ENCODE measurements at places on chromosomes 11 and 22. TPM values are rescaled to one million over a fixed set of nuclear protein-coding genes. Genes with fewer than 3 reads are reported as not detected.

- no peaks in the 10 kb centered on the region for H3K36me3 ChIP-seq
- no peak overlapping the region for H3K4me3 ChIP-seq
These were observed 91.4 kb upstream of the SYN3 start for GRCh38 chr22:33149611-33150010.

DNA sequence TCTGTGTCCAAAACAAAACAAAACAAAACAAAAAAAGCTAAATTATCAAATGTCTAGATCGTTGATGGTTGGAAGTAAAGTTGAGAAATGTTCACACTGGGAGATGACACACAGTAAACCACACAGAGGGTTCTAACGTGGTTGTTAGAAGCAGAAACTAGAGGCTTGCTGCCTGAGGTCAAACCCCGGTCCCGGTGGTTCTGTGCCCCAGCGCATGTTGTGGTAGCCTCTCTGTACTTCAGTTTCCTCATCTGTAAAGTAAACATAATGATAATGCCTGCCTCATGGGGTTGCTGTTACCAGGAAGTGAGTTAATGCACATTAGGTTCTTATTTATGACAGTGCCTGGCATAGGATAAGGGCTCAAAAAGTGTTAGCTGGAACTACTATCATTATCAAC is 33.4 kb downstream of the PPARA start:
- no peaks in the 10 kb centered on the region for H3K27me3 ChIP-seq
- peaks cover 80% of the 10 kb centered on the region for H3K36me3 ChIP-seq
- no peak overlapping the region for H3K4me3 ChIP-seq
- H3K27ac ChIP-seq, result no peak overlapping the region
- DNase-seq, result no peak

DNA sequence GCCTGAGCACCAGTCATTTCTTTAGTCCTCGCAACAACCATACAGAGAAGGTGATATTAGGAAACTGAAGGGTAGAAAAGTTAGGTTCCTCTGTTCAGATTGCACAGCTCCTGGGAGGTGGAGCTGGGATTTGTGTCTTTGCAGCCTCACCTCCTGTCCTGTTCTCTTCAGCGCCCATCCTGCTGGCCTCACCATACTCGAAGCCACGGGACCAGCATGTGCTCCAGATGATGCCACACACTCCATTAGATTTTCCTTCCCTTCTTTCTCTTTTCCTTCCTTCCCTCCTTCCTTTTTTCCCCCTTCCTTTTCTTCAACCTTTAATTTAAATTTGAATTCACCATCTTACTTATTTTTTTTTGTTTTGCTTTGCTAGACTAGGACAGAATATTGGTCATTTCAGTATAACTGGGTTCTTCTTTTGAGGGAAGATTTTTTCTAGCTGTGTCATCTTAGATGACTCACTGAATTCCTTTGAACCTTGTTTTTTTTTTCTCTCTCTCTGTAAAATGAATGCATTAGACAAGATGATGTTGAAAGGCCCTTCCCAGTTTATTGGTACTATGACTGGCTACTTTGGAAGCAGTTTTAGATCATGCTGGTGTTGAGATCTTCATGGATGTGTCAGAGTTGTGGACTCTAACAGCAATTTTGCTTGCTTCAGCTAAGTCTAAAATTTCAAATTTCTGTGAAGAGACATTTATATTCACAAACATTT is 662.5 kb upstream of the TENM4 start:
- no peak for DNase-seq
- H3K36me3 ChIP-seq, result no peaks in the 10 kb centered on the region
- no peak overlapping the region for H3K4me3 ChIP-seq
- no peaks in the 10 kb centered on the region for H3K4me1 ChIP-seq
- H3K27ac ChIP-seq, result no peak overlapping the region

DNA sequence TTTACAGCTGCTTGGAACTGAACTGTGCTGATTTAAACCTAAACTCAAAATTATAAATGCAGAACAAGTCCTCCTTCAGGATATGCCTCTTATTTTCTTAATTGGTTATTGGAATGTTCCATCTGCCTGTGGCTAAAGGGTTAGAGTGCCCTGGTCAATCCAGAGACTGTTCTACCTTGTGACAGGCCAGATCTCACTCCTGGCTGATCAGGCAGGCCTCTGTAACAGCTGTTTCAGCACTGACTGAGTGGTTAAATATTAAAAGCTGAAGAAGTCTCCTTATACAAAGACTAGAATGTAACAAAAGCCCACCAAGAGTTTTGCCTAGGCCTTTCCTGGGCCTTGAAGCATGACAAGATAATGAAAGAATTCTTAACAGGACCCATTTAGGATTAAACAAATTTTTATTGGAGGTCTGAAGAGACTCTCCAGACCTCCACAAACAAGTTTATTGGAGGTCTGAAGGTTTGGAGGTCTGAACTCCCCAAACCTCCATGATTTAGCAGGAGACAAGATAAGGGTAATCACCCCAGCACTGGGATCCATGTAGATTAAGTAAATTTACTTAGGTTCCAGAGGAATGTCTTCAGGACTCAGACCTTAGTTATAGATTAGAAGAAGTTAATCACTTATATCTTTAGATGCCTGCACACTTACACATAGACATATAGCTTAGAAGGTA is 35.8 kb downstream of the TMPRSS5 start:
- DNase-seq, result no peak
- no peaks in the 10 kb centered on the region for H3K27me3 ChIP-seq
- H3K27ac ChIP-seq, result no peak overlapping the region
- H3K36me3 ChIP-seq, result no peaks in the 10 kb centered on the region

- peaks cover 27% of the 10 kb centered on the region for H3K4me1 ChIP-seq
These were observed 2.5 kb upstream of the KLHL35 start for GRCh38 chr11:75435571-75435925.

GRCh38 chr11:65774525-65775306 is 6.1 kb downstream of the AP5B1 start:
- H3K4me3 ChIP-seq, result no peak overlapping the region
- peak; percentile 69 for DNase-seq
- peaks cover 35% of the 10 kb centered on the region for H3K36me3 ChIP-seq
- no peaks in the 10 kb centered on the region for H3K27me3 ChIP-seq

GRCh38 chr22:35631597-35631996 is 14.5 kb upstream of the MB start:
- no peaks in the 10 kb centered on the region for H3K36me3 ChIP-seq

DNA sequence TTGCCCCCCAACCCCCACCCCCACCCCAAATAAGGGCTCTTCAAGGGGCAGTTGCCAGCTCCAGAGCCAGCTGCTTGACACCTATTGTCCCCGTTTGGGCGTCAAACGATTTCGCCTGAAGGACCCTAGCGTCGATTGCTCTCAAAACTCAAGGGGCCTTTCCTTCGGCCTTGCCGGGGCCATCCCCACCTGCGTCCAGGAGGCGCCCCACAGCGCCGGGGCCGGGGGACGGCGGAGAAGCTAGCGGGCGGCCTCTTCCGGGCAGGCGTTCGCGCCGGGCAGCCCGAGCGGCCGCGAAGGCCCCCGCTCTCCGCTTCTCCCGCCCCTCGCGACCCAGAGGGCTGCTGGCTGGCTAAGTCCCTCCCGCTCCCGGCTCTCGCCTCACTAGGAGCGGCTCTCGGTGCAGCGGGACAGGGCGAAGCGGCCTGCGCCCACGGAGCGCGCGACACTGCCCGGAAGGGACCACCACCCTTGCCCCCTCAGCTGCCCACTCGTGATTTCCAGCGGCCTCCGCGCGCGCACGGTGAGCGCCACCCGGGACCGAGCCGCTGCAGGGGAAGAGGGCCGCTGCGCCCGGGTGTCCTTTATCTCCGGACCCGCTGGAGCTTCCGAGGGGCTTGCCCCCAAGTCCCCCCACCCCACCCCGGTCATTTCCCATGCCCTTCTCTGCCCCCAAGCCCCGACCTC is at the start of gene CAPRIN1:
TSS of gene CAPRIN1 (plus strand) at position 383 of the 687 bp plus-strand sequence. CDS start 690 bp downstream, outside the sequence.
- H3K4me3 ChIP-seq, result peak within 1 kb of the TSS; percentile 99
- DNase-seq, result peak; percentile 98
- peak within 1 kb of the TSS; percentile 99 for H3K27ac ChIP-seq

DNA sequence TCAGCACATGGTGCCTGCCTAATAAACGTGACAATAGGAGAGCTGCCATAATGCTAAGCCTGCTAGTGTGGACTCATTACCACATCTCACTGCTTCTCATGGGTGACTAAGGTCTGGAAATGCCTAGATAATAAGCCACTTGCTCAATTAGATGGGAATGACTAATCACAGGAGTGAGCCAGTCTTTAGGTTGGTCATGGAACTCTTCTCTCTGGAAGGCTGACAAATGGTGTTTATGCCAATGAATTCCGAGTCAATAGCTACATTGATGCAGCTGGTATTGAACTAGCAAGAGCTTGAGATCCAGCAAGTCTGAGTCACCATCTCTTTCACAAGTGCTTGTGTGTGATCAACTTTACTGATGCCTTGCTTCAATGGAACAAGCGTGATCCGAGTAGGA is 334.9 kb downstream of the OPCML start:
- no peaks in the 10 kb centered on the region for H3K4me1 ChIP-seq
- H3K27me3 ChIP-seq, result no peaks in the 10 kb centered on the region
- no peak overlapping the region for H3K4me3 ChIP-seq

DNA sequence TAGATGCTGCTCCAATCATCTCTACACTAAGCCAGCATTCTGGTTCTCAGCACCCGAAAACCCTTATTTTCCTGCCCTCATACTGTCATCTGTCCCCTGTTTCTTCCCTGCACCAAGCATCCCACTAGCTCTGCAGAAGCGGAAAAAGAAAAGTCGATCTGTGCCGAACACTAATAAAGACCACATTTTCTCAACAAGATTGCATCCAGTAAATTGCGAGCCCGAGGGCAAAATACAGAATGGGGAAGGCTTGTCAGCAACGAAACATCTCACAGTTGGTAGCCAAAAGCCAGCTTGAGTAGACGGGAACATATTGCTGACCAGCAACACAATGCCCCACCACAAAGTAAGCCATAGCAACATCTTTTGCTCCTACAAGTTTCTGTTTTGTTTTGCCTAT is 227.4 kb downstream of the CADM1 start:
- H3K4me1 ChIP-seq, result no peaks in the 10 kb centered on the region
- H3K36me3 ChIP-seq, result no peaks in the 10 kb centered on the region
- no peak overlapping the region for H3K4me3 ChIP-seq
- DNase-seq, result no peak

DNA sequence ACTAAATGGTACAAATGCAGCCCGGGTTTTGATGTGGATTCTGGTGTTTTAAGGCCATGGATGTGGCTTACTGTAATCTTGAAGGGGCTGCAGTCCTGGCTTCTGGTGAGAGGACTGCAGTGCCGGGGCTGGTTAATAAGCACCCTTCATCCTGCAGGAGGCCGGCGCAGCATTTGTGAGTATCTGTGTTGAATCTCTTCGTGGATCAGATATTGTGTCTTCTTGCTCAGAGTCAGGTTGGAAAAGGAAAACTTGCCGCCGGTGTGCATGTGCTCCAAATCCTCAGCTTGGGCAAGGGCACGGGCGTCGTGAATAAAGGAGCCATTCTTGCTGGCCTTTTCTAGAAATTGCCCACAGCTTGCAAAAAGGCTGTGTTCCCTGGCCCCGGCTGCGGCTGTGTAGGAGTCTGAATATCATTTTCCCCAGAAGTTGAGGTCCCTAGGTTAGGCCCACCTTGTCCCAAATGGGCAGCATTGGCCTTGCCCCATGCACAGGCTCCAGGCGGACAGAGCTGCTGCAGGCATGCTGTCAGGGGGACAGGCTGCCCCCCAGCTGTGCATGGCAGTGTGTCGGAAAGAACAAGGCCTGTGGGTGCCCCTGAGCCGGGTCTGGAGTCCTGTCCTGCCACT is 28.9 kb upstream of the PARVB start:
- DNase-seq, result peak; percentile 64
- no peaks in the 10 kb centered on the region for H3K27me3 ChIP-seq
- peak overlapping the region; percentile 84 for H3K27ac ChIP-seq
- peaks cover 34% of the 10 kb centered on the region for H3K4me1 ChIP-seq
- H3K36me3 ChIP-seq, result peaks cover 33% of the 10 kb centered on the region

DNA sequence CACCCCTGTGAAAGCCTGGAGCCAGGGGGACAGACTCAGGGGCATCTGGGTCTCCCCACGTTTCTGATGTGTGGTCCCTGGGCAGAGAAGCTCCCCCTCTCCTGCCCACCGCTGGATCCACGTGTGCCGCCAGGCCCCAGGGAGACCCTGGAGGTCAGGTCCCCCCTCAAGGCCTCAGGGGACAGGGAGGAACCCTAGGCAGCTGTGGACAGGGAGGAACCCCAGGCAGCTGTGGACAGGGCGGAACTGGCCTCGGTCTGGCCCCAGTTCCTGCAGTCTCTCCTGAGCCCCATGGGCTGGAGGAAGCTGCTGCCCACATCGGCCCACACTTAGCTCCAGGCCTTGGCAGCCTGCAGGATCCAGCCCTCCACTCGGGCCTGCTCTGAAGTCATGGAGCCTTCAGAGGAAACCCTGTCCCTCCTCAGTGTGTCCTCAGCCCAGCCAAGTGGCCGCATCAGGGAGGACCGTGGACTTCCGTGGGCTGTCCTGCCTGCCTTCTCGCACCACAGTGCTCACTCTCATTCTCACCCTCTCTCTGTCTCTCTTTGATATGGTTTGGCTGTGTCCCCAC is 127.7 kb downstream of the BRD1 start:
- H3K27ac ChIP-seq, result no peak overlapping the region
- no peak for DNase-seq
- H3K4me3 ChIP-seq, result no peak overlapping the region
- H3K27me3 ChIP-seq, result peaks cover 16% of the 10 kb centered on the region
- no peaks in the 10 kb centered on the region for H3K4me1 ChIP-seq
- H3K36me3 ChIP-seq, result no peaks in the 10 kb centered on the region

DNA sequence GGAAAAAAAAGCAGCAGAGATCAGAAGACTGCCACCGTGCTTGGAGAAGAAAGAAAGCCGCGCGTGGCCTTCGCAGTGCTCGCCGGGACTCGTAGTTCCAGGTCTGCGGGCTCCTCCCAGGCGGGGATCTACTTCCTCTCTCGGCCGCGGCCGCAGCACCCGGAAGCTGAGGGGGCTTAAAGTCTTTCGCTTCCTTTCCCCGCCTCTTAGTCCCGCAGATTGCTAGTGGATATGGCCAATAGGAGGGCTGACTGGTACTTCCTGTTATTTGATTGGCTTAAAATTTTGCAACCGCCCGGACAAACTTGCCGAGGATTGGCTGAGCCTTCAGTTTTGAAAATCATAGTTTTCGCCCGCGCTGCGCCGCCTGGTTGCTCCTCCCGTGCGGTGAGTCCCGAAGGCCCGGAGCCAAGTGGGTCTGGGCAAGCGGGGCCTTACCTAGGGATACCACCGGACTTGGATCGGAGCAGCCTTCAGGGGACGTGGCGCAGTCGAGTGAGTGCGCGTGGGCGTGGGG is at the start of gene INCENP:
TSS of gene INCENP (plus strand) at position 343 of the 517 bp plus-strand sequence. CDS start 4,151 bp downstream, outside the sequence.
- peak; percentile 99 for DNase-seq
- no peaks in the 10 kb centered on the region for H3K36me3 ChIP-seq
- peak within 1 kb of the TSS; percentile 98 for H3K4me3 ChIP-seq
- H3K27me3 ChIP-seq, result no peaks in the 10 kb centered on the region
- peak within 1 kb of the TSS; percentile 85 for H3K27ac ChIP-seq

CCDC73 gene
- 0.46 TPM for total RNA-seq

FOLR1 gene
- total RNA-seq, result not detected

OR51B4 gene
- total RNA-seq, result not detected

KRTAP5-9 gene
- total RNA-seq, result not detected

KCNJ5 gene
- total RNA-seq, result 4.8 TPM

OR8D1 gene
- not detected for total RNA-seq

PGA5 gene
- 1.8 TPM for total RNA-seq

MAPK8IP2 gene
- total RNA-seq, result 0.64 TPM

CCDC89 gene
- 0.44 TPM for total RNA-seq

APOL5 gene
- total RNA-seq, result not detected
